Stimulated activated CD4-positive, alpha-beta T cell treated with anti-CD3 and anti-CD28 coated beads, Interleukin-2, amount 100 ng/mL, for 24 hours (primary cell): ENCODE measurements at places on chromosomes 1 and 21.

DNA sequence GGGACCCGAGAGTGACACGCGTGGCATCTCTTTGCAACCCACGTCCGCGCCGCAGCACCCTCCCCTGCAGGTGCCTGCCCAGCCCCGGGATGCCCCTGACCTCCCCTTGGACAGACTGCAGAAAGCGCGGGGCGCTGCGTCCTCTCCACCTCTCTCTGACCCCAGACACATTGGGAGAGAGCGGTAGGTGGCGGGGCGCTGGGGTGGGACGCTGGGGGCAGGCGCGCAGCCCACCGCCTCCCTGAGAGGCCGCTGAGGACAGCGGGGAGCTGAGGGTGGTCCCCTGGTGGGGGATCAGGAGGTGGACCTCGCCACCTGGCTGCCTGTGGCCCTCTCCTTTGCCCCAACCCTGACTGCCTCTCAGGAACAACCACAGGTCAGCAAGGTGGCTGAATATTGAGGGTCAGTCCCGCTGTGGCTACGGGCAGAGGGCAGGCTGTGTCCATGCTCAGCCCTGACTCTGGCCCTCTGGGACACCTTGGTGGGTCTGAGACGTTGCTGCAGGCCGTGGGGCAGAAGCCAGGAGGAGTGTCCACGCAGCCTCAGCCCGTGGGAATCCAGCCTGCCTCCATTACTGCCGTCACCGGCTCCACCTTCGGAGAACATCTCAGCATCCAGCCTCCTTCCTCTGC lies 761 bp upstream of the UBE2J2 start:
- DNase-seq = no peak

- no peak for DNase-seq
These were observed 24.9 kb downstream of the LDLRAP1 start for GRCh38 chr1:25568090-25568833.

DNA sequence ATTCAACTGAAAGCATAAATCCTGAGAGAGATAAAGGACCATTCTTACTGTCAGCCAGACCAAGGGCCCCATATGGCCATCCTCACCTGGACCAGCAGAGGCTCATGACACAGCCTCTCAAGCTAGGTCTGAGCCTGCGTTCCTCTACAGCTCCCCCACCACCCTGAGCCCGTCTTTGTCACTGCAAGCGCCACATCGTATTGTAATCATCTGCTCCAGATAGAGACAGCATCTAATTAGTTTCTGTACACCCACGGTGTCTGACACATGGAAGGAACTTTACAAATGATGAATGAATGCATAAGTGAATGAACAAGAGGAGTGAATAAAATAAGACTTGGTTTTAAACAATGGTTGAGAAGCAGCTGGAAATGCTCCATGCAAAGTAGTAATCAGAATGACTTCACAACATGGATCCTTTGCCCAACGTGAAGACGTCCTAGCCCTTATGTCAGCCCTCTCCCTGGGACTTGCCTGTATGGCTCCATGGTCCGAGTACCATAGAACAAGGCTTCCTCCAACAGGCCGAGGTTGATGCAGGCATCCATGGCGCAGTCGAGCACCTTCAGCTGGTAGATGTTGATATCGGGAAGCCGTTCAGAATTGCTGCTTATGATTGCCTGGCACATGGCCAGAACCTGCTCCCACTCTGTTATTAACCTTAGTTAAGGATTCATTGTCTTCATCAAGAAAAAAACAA lies 648.9 kb downstream of the SMYD3 start:
- no peak for DNase-seq

GRCh38 chr1:202227997-202228401 lies 34.4 kb downstream of the LGR6 start:
- no peak for DNase-seq

- DNase-seq = no peak
These were observed 561 bp downstream of the KIF2C start for GRCh38 chr1:44740179-44740617.

DNA sequence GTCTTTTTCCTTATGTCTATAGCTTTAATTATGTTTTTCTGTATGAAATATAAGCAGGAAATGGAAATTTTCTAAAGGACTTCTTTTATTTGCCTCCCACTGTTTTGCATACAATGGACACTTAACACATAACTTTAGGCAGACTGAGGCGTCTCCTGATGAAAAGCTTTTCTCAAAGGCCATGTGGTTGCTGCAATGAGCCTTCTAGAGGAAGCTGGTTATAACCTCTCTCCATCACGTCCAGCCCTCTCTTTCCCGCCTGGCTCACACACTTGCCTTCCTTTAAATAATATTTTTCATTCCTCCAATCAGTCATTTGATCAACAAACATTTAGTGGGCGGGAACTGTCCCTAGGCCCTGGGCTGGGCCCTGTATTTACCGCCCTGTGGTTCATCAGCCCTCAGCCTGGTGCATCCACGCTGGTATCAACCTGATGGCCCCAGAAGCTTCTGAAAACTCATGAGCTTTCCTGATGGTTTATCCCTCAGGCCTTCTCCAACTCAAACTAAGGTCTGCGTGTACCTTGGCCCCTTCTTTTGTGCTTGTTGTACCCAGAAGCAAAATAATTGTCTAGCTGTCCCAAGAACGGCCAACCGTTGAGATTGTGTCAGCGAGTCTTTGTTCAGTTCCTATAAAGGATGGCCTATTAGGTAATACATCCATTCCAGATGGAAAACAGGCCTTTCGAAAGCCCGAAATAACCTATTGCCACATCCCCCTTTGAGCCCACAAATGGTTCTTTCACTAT lies 75.3 kb upstream of the LYST start:
- DNase-seq = no peak

GRCh38 chr1:42730002-42730401 lies 10.0 kb downstream of the CLDN19 start:
- DNase-seq = no peak

- no peak for DNase-seq
These were observed 146.0 kb downstream of the PLA2G4A start for GRCh38 chr1:186974774-186975181.

- DNase-seq = no peak
These were observed 21.5 kb upstream of the STMN1 start for GRCh38 chr1:25927521-25928265.

- no peak for DNase-seq
These were observed 229.5 kb downstream of the TOMM20 start for GRCh38 chr1:234899041-234899729.

DNA sequence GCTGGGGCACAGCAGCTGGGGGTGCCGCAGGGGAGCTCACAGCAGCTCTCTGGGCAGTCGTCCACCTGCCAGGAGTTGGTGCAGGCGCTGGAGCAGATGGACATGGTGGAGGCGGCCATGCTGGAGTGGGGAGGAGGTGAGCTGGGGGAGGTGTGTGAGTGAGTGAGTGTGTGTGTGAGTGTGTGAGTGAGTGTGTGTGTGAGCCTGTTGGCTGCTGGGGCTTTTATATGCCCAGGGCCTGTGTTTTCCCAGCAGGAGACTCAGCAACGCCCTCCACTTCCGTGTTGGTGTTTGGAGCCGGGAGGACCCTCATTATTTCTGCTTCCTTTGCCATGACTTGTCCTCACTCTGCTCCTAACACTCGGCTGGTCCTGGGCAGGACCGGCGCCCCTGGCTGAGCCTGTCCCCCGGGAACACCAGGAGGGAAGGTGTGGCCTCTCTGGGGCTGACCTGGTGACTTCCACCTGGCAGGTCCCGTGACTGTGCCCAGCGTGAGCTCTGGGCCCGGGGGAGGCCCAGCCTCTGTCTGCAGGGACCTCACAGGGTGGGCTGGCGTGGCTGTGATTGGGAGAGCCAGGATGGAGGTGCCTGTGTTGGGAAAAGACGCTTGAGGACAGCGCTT lies at the start of gene KRTAP10-2:
Gene KRTAP10-2 (minus strand): TSS at position 166 of the 622 bp plus-strand sequence. CDS start 47 bp downstream, at position 119.
- DNase-seq = no peak
